T-helper 17 cell (primary cell): ENCODE measurements at places on chromosomes 1 and 21.

DNA sequence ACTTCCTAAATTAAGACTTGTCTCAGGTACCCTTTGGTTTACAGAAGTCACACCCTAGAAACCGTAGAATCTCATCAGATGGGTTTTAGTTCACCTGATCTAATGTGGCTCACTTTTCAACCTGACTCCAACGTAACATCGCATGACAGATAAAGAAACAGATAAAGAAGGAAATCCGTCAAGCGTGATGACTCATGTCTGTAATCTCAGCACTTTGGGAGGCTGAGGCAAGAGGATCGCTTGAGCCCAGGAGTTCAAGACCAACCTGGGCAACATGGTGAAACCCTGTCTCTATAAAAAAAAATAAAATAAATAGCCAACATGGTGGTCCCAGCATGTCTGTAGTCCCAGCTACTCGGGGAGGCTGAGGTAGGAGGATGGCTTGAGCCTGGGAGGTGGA lies 97.3 kb downstream of the SPSB1 start:
- DNase-seq, result no peak

DNA sequence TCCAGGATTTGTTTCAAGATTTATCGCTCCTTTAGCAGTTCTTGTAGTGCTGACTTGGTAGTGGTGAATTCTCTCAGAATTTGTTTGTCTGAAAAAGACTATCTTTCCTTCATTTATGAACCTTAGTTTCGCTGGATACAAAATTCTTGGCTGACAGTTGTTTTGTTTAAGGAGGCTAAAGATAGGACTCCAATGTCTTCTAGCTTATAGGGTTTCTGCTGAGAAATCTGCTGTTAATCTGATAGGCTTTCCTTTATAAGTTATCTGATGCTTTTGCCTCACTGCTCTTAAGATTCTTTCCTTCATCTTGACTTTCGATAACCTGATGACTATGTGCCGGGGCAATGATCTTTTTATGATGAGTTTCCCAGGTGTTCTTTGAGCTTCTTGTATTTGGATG lies 28.9 kb downstream of the RPAP2 start:
- DNase-seq, result no peak

GRCh38 chr1:206575165-206575893 lies 36.9 kb downstream of the EIF2D start:
- peak; percentile 31 for DNase-seq

DNA sequence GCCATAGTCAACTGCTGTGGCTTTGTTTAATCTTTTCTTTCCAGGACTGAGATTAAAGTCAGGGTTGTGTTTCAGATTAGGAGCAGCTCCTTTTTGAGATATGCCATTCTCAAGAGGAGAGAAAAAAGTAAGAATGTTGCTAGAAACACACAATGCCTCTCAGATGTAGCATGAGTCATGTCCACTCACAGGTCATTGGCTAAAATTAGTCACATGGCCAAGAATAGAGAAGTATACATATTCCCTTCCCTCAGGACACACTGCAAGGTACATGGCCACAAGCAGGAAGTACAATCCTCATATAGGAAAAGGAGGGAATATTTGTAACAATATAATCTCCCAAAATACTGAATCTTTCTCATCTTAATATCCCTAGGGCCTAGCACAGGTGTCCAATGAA lies 141.9 kb upstream of the PTBP2 start:
- DNase-seq, result no peak

GRCh38 chr1:246492611-246493245 lies 14.4 kb downstream of the SMYD3 start:
- DNase-seq, result no peak

- no peak for DNase-seq
These were observed 41.7 kb upstream of the ECE1 start for GRCh38 chr1:21331752-21332478.

DNA sequence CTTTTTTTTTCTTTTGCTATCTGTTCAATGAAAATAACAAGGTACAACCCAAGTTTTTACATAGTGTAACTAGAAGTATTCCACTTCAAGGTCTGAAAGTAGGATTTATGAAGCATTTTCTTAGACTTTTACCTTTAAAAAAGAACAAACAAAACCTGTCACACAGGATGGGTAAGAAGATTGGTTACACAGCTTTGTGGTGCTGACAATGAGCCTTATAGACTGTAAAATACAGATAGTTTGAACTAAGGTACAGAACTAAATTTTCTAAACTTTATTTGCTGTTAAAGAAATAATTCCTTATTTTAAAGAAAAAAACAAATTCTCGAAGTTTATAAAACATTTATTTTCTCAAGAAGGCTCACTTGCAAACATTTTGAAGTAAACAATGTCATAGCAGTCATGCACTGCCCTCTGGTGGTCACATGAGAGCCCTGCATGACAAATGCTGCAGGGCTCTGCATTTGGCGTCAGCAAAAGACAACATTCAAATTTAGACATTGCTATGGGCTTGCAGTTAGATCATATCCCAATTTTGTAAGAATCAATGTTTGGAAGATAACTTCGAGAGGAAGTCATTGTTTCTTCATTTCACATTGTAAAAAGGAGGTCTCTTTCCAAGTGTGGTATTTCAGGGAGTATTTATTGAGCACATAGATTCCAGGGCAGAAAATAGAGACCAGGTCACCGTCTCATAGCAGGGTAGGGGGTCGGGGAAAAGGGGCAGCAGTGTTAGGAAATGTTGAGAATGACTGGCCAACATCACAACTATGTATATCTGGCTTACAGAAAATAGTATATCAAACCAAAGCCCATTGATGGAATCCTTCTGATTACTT lies 115.3 kb upstream of the FMN2 start:
- DNase-seq, result no peak

DNA sequence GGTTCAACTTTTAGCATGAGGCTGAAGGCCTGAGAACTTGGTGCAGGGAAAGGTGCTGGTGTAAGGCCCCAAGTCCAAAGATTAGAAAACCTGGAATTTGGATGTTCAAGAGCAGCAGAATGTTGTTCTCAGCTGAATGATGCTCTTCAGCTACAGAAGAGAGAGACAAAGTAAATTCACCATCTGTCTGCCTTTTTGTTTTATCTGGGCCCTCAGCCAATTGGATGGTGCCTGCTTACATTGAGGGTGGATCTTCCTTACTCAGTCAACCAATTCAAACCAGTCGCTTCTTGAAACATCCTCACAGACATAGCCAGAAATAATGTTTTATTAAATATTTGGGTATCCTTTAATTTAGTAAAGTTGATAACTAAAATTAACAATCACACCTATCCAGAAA lies 748.2 kb upstream of the ADAMTS5 start:
- no peak for DNase-seq

DNA sequence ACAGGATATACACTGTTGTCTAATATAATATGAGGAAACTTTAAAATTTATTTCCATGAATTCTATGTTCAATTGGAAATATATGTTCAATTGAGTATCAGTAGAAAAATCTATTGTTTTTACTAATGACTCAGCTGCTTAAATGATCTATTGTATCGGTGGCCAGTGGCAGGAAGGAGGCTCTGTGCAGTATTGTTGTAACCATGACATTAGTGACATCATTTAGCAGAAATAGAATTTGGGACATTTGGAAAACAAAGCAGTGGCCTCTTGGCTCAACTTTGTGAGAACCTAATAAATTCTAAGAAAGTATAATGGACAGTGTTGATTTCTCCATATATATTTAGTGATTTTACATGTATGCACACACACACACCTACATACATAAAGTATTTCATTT lies 257.4 kb downstream of the PDE4B start:
- DNase-seq, result no peak

DNA sequence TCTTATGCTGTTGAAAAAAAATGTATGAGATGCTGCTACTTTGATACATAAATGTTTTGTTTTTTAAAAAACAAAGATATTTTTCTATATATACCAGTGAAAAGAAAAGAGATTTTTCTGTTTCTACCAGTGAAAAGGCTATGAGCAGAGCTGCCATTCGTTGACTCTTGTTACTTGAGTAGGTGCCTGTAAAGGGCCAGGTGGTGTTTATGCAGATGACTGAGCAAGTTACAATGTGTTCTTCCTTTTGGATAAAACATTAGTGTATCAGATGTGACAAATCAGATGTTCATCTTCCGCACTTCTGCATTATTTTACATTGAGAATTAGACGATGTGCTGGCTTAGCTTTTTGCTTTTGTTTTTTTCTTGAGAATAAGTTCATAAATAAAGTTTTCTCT lies 45.4 kb downstream of the BARHL2 start:
- DNase-seq, result no peak

DNA sequence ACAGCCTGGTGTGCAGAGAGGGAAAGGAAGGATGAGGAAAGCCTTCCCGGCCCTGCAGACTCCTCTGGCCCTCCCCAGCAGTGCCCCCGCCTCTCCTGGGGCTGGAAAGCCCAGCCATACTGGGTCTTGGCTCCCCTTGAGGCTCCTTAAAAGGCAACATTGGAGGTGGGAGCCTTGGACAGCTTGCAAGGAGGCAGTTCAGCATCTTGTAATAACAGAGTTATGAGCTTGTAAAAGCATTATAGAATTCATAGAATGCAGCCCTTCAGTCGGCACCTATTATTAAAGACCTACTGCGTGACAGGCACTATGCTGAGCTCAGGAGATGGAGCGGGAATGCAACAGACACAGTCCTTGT lies 4.2 kb downstream of the TINAGL1 start:
- no peak for DNase-seq

- DNase-seq, result no peak
These were observed 14.8 kb upstream of the KIF1B start for GRCh38 chr1:10195570-10195969.

- DNase-seq, result no peak
These were observed 264.3 kb upstream of the PLD5 start for GRCh38 chr1:242788771-242789170.

- no peak for DNase-seq
These were observed 14.6 kb downstream of the EPHX1 start for GRCh38 chr1:225824533-225824941.
